Activated CD8-positive, alpha-beta memory T cell treated with anti-CD3 and anti-CD28 coated beads for 1 hour (primary cell): ENCODE measurements at places on chromosomes 6 and 20.

DNA sequence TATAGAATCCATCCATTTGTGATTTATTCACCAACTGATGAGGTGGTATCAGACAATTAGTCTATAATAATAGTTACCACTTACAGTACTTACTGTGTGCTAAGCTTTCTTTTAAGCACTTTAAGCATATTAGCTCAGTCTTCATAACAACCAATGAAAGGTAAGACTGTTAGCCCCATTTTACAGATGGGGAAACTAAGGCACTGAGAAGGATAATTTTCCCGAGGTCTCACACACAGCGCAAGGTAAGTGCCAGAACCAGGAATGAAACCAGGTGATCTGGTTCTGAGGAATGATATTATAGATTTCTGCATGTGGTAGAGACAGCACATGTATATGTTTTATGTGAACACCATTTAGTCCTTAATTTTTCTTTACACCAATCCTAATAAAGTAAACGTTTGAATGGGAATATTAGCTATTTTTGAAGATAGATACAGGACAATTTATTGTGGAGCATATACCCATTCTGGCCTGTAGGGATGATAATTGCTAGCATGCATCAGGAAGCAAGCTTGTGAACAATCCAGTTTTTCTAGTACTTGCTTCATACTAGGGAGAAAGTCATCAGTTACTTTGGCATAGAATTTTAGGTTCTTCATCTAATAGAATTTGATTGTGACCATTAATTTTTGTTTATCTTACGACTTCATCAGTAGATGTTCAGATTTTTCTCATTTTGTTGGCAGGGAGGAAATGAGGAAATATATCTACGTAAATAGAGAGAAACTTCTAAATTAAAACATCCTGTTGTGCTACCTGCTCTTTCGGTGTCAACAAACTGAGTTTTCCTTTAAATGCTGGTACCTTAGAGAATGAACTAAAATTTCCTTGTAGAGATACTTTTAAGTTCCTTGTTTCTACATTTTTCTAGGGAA lies 3.0 kb downstream of the YWHAB start:
- DNase-seq: no peak

DNA sequence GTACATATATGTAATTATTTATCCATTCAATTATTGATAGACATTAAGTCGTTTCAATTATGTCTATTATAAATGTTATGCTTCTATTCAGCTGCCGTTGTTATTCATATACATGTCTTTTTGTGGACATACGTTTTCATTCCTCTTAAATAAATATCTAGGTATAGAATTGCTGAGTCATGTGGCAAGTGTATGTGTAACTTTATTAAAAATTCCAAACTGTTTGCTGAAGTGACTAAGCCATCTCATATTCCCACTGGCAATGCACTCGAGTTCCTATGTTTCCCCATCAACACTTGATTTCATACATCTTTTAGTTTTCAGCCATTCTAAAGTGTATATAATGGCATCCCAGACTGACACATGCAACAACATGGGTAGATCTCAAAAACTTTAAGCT lies 739.7 kb upstream of the POU3F2 start:
- DNase-seq: no peak

GRCh38 chr6:119215885-119216590 lies 133.5 kb downstream of the MAN1A1 start:
- no peak for DNase-seq

DNA sequence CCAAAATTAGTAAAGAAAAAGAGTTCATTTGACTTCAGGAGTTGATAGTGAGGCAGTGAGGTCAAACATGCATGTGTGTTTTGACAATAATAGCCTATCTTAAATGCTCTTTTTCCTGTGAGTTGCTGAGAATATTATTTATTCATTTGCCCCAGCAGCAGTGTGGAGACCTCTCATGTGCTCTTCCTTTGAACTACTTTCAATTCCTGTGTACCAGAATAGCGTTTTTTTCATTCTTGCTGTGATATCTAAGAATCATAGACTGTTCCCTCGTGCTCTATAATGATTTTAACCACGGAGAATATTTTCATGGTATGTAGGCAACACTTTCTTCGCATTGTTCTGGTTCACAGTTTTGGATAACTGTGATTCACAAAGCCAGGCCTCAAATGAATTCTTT lies 5.2 kb downstream of the CDYL start:
- no peak for DNase-seq

DNA sequence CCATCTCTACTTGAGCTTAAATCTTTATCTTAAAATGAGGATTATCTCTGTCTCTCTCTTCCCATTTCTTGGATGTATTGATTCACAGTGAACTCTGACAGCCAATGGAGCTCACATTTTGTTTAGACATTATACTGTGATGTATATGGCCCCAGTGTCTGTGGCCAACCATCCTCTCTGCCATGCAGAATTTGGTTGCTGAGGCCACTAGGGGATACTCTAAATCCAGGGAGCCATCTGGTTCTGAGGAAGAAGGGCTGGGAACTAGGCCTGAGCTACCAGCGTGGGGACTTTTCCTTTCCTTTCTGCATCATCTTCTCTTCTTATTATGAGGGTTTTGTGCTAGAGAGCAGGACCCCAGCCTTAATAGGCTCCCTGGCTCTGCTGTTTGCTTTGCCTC lies 59.1 kb upstream of the RIPOR2 start:
- no peak for DNase-seq

GRCh38 chr6:21808551-21809242 lies 215.1 kb downstream of the SOX4 start:
- no peak for DNase-seq

DNA sequence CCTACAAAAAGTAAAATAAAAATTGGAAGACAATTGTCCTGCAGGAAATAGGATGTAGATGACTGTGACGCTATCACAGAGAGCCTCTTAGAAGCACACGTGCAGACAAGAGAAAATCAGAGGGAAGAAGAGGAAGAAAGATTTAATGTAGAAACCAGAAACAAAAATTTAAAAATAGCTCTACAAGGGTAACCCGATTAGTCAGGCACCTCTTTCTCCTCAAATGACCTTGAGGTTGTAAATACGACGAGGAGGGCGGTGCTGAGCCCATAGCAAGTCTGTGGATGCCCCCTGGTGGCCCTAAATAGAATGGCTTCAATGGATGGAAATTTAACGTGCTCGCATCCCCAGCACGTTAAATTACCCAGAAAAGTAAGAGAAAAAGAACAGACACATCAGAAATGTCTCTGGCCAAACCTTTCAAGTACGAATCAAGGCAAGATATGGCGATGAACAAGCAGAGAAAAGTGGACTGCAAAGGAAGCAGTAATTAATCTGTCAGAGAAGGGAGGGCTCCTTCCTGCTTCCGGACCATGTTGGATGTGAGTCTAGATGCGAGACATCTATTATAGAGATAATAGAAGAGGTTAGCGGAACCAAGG lies 4.2 kb upstream of the PRPH2 start:
- peak; percentile 51 for DNase-seq

- DNase-seq: no peak
These were observed 1.2 kb downstream of the DNMT3B start for GRCh38 chr20:32763202-32764004.

- no peak for DNase-seq
These were observed 12.1 kb downstream of the PHACTR2 start for GRCh38 chr6:143689852-143690251.

GRCh38 chr6:22146678-22146930 lies 150.2 kb downstream of the PRL start:
- DNase-seq: no peak

GRCh38 chr6:43451939-43452338 lies 3.4 kb downstream of the DLK2 start:
- DNase-seq: no peak

- no peak for DNase-seq
These were observed 84.3 kb upstream of the RALY start for GRCh38 chr20:33909331-33909921.

DNA sequence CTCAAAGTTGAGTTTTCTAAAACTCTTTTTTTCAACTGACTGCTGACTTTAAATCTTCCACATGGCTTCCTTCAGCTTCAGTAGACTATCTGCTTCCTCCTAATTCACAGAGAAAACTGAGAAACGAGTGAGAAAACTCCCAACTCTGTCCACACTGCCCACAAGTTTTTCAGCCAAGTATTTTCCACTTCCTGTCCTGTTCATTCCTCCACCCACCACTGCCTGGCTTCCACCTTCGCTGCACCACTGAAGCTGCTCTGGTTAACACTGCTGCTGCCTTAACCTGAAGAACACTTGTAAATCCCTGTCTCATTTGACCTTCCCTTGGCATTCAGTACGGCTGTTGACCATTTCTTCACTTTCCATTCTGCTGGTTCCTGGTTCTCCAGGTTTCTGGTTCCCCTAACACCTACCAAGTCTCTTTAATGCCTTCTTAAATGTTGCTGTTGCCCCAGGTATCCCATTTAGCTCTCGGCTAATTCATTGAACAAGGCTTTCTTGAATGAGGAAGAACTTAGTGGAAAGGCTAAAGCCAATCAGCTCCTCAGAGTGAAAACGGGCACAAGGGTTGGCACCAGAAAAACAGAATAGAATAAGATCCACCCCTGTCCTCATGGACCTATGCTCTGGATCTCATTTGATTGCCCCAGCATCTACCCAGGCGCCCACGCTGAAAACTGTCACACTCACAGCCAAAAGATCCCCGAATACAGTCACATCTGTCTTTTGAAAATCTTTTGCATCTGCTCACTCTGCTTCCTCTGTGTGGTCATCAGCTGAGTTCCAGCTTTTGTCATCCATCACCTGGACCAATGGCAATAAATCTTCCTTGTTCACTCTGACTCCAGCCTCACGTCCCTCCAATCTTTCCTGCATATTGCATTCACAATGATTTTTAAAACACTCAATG lies 104.4 kb upstream of the TAB2 start:
- no peak for DNase-seq

DNA sequence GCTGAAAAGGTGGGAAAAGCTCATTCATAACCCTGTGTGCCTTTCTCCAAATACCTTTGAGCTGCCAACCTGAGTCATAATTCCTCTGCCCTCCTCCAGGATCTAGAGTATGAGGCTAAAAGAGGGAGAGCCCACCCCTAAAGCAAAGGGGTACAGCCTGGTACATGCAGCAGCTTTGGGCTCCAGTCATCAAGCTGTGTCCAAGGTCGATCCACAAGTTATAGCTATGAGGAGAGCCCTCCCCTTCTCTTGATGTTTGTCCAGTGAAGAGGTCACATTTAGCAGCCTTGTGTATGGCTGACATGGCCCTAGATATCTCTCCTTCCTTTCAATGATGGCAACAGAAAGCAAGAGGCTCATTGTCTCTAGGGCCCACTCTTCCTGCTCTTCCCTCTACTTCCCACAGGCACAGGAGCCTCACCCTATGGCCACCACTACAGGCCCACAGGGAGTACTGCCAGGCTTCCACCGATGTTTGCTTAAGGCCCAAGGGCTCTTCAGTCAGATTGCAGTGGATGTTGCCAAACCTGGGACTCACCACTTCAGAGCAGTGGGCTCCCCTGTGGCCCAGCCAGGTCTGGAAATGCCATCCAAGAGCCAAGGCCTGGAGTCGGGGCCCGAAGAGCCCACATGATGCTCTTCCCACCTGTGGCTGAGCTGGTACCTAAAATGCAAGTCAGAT lies 176.8 kb downstream of the CD83 start:
- DNase-seq: no peak

GRCh38 chr20:33837096-33837830 lies 26.1 kb downstream of the CHMP4B start:
- no peak for DNase-seq

GRCh38 chr6:21827425-21828202 lies 234.1 kb downstream of the SOX4 start:
- DNase-seq: no peak

- DNase-seq: no peak
These were observed 51.3 kb downstream of the AKAP12 start for GRCh38 chr6:151290877-151291721.

DNA sequence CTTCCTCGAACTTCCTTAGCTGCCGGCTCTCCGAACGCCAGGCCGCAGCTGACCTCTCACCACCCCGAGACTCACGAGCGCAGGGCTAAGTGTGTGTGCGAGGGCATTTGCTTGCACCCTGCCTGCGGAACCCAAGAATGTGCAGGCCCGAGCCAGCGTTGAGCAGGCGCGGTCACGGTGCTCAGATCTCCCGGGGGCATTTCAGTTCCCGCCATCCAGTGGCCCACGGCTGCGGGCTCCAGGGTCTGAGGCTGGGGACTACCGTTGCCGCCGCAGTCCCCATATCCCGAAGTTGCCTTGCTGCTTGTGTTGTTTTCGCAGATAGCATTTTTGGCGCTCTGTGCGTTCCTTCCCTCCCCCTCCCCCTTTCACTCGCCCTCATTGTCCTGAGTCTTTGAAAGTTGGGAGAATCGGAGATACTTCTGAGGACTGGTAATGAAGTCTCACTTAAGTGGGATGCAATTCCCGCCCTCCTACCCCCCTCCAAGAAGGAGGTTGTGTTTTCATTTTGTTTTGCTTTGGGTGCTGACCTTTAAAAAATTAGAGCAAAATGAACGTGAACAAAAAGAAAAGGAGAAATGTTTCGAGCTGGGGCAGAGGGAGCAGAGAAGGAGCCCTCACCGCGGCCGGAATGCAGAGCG lies 1.7 kb downstream of the NR2E1 start:
- DNase-seq: no peak

GRCh38 chr20:32534661-32535240 lies 50.4 kb downstream of the NOL4L start:
- DNase-seq: peak; percentile 62

DNA sequence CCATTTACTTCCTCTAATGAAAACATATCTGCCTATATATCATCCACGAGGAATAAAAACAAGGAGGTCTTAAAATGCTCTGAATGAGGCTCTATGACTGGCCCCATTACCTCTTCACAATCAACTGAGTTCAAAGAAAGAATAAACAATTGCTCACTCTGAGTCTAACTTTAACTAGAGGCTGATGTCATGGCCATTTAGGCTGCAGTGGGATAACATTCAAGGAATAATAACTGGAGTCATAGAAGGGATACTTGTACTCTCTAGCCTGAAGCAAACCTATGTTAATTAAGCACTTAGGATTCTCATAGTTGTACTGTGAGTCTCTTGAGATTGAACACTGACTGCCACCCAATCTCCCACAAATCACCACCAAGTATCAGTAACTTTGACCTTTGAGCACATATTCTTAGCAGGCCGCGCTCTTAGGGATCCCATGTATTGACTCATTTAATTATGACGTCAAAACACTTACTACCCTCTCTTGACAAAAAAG lies 70.2 kb downstream of the PERP start:
- no peak for DNase-seq

- DNase-seq: no peak
These were observed 30.8 kb upstream of the MICB start for GRCh38 chr6:31467151-31467550.

GRCh38 chr20:39117491-39117890 lies 155.3 kb downstream of the DHX35 start:
- DNase-seq: no peak
